ENCODE measurements at places on chromosomes 6 and 20.

DNA sequence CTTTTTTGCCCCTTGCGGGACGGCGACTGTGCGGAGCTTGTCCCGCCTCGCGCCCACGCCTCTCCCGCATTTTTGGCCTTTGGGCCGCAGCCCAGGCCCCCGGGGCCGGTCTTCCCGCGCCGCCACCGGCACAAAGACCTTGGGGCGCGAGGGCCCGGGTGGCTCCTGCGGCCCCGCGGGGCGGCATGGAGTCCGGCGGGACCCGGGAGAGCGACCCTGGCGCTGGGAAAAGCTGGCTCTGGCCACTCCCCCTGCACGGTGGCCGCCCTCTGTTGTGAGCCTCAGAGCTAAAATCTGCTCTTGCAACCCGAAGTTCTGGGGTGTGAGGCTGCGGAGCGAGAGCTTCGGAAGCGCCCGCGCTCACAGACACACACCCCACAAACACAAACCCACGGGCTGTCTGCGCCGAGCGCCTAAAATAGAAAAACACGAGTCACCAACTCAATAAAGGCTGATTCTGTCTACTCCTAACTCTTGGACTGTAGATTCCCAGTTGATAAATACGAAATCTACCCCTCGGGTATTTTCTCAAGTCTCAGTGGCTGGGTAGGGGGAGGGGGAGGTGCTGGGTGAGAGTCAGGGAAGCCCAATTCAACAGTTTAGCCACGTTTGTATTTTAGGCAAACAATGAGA, 496 bp upstream of the BEND3 start:
- peak; percentile 22 for DNase-seq

DNA sequence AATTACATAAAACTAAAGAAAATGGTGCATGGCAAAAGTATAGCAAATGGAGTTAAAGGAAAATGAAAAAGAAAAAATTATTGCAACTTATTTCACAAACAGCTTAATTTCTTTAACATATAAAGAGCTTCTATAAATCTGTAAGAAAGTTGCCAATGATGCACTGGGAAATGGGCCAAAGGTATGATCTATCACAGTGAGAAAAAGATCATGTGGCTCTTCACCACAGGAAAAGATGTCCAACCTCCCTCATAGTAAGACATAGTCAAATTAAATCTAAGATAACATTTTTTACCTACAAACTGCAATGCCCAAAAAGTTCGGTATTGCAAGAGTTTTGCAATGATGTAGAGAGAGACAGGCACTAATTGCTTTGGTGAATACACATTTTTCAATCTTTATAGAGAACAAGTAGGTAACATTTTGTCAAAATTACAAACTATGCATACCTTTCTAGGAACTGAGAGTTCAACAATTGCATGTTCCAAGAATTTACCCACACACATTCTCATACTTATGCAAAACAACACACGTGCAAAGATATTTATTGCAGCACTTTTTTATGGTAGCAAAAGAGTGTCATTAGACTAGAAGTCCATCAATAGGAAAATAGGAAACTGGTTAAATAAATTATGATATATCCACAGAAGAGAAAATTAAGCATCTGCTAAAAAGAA, 372.6 kb downstream of the QKI start:
- DNase-seq = no peak

GRCh38 chr20:40956542-40957264, 71.9 kb upstream of the TOP1 start:
- DNase-seq = no peak

DNA sequence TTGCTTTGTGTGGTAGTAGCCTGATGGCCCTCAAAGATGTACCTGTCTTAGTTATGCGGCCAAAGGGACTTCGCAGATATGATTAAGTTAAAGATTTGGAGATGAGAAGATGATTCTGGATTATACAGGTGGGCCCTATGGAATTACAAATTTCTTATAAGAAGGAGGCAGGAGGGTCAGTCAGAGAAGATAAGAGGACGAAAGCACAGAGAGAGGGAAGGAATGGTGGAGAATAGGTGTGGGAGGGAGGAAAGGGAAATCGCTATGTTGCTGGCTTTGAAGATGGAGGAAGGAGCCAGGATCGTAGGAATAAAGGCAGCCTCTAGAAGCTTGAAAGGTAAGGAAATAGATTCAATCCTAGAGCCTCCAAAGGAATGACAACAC, 1.2 kb upstream of the TSPYL1 start:
- no peak for DNase-seq

- DNase-seq = no peak
These were observed 15.6 kb upstream of the SIRPB1 start for GRCh38 chr20:1635291-1635979.

GRCh38 chr20:35344354-35344837, 52.2 kb upstream of the FAM83C start:
- DNase-seq = no peak

GRCh38 chr6:108948181-108948661, 100.0 kb downstream of the ARMC2 start:
- no peak for DNase-seq

DNA sequence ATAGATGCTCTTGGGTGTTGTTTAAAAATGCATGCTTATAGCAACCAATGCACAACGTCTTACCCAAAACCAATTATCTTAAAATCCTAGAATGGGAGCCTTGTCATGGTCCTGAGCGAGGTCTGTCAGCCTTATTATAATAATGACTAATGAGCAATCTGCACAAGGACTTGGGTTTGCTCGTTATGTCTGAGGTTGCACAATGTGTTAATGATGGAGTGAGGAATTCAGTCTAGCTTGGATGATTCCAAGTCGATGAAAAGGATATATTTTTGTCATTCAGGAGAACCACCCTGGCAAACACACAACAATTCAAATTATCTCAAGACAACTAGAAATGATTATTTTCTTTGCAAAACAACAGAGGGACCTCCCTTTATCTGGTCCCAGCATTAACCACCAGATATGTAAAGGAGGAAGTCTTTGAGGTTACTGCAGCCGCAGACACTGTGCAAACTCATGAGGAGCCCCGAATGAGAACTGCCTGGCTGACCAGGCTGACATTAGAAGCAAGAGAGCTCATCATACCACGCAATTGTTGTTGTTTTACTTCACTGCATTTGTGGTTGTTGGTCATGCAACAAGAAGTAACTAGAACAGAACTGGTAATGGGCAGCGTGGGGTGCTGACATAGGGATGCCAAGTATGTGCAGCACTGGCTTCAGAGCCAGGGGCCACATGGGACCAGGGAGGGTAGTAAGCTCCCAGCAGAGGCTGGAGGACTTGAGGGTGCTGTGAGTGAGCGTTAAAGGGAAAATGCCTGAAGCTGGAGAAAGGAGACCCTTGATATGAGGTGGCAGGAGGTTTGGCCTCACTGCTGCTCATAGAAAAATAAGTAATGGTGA, 488.3 kb downstream of the CDH26 start:
- DNase-seq = no peak

DNA sequence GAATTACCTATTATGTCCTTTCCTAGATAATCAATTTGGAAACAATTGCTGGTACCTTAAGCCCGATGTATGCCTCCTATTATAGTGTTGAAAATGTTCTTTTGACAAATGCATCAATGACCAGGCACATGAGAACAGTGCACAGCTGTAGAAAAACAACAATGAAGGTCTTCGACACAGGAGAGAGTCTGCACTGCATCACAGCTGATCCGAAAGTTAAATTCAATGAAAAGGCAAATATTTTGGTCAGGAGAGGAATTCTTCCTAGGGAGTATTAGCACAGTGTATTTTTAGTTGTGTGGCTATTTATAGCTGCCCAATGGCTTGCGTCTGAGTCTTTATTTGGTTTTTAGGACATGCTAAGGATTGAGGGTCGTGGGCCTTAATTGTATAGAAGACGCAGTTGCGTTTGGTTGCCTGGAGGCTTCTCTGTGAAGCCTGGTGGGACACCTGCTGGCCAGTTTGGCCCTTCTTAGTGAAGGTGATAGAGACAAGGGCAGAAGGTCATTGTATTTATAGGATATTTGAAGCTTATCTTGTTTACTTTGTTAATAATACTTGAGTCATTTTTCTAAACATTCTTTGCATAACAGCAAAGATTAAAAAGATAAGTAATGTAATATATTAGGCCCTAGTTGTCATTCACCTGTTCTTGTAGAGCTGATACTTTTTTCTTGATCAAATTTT, 72.3 kb downstream of the CDYL start:
- no peak for DNase-seq

DNA sequence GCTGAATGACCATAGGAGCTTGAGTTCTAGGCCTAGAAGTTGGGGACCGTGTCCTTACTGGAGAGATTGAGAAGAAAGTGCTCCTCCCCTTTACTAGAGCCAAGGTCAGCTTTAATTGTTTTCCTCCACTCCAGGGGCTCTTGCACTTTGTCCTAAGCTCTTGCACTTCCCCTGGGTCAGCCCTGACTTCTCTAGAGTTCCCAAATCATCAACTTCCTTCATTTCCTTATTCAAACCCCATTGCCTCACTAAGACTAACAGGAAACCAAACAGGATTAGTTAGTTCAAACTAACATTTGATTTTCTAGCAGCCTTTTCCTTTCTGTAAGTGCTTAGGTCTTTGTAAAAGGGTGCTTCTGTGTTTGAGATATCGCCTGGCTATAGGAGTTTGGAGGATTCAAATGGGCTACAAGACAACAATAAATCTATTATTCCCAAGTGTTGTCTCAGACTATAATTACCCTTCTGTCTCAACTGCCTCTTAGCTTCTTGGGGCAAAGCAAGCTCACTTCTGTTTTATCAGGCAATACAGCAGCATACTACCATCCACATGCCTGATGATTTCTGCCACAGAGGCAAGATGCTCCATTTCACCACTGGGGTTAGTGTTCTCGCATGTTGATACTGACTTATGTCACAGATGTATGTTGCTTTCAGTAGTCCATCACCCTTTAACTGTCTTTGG, 12.8 kb upstream of the DTNBP1 start:
- no peak for DNase-seq

GRCh38 chr6:28683945-28684538, 158.4 kb downstream of the GPX5 start:
- DNase-seq = peak; percentile 51

GRCh38 chr6:9646342-9647070, 768.4 kb downstream of the TFAP2A start:
- no peak for DNase-seq

DNA sequence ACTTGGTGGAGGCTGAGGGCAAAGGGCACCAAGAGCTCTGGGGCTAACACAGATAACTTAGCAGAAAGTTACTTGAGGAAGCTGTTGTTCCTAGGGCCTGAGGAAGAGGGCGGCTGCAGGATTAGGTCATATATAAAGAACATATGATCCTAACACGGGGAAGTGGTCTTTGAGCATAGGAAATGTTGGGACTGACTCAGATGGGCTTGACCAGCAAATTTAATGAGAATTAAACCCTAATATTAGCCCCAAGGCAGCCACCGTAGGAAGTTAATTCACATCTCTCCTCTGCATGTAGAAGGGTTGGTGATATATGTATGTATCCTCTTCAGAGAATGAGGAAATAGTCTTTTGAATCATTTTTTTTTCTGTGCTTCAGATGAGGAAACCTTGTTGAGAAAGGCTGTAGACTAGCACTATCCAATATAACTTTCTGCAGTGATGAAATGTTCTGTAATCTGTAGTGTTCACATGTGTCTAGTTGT, 9.2 kb upstream of the ZBTB9 start:
- DNase-seq = no peak

DNA sequence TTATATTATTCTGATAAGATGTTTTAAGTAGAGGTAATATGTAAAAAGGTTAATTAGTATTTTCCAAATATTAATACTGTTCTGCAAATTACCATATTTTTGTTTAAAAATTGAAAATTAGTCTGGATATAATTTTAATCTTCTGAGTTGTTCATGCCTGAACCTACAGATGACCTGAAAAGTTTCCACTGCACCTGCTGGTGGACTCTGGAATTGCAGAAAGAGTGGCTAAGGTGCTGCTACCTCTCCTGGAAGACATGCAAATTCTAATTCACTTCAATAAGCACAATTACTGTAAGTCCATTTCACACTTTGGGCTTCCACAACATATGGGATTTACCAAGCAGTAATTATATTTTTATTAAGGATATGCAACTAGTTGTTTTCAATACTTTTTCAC, 77.7 kb upstream of the OLIG3 start:
- peak; percentile 70 for DNase-seq

GRCh38 chr6:112343390-112343789, 3.7 kb upstream of the RFPL4B start:
- DNase-seq = no peak

- DNase-seq = no peak
These were observed 96.4 kb downstream of the TMEM170B start for GRCh38 chr6:11633741-11634509.

DNA sequence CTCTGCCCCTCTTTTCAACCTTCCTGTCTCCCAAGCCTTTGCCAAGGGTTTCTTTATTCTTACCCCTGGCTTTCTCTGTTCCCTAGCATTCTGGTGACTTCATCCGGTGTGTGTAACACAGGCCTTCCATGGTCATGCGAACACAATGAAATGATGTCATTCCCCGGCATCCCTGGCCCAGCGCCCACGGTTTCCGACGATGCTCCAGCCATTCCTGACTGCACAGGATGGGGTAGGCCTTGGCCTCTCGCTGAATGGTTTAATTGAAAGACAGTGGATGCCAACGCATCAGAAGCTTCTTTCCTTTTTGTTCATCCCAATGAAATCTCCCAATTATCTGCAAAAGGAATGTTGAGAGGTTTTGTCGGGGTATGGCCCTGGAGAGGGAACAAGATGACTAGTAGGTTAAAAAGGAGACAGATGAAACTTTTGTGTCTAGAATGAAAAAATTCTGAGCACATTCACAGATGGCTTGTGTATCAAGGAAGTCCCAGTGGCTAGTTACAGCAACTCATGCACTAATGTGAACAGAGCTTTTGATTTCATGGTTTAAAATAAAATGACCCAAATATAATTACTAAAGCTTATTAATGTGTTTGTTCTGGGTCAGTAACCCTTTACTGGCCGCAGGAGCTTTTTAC, 655.0 kb downstream of the QKI start:
- DNase-seq = no peak

GRCh38 chr6:87699576-87699975, 2.5 kb downstream of the AKIRIN2 start:
- no peak for DNase-seq

- DNase-seq = no peak
These were observed 144.2 kb upstream of the CENPW start for GRCh38 chr6:126195625-126196236.

DNA sequence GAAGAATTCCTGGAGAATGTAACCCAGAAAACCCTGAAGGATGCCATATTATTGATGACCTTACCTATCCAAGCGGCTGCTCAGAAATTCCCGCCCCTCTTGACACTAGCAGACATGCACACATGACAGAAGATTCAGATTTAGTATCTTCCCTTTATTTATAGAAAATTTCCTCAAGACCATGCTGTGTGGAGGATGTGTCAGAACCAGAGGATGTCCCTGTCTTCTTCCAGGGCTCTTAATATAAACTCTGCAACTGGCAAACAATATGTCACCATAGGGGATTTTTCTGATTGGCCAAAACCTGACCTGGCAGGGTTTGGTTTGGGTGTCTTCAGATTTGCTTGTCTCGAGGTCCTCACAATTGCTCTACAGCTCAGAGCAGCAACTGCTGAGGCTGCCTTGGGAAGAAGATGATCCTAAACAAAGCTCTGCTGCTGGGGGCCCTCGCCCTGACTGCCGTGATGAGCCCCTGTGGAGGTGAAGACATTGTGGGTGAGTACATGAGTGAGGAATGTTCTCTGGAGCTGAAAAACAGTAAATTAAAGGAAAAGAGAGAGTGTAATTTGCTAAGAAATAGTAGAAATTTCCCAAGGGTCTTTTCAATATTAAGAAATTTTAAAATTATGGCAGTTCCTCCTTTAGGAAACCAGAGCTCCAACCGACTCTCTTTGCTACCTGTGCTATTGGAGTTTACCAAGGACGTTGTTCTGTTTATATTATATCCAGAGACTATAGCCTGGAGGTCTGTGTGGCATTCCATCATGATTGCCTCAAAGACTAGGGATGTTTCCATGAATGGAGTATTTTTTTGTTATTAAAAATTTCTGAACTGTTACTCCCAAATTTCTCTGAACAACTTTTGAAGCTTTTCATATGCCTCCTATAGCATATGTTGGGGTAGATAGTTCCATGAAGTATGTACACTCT, at the start of gene HLA-DQA2:
HLA-DQA2 (plus strand) TSS at position 361 of the 930 bp plus-strand sequence; CDS start at position 414, 53 bp downstream.
- DNase-seq = no peak
